ENCODE measurements at places on chromosomes 1 and 21. TPM values are rescaled to one million over a fixed set of nuclear protein-coding genes. Genes with fewer than 3 reads are reported as not detected.
A peak's percentile ranks its signal among the peaks of the same experiment; 100 is the strongest.

- no peak for DNase-seq
- H3K4me3 ChIP-seq, result no peak overlapping the region
- H3K27me3 ChIP-seq, result no peaks in the 10 kb centered on the region
- H3K36me3 ChIP-seq, result no peaks in the 10 kb centered on the region
Measured at GRCh38 chr1:71853360-71853759, 429.0 kb downstream of the NEGR1 start.

GRCh38 chr21:15264084-15264665 is 199.4 kb upstream of the NRIP1 start:
- H3K4me1 ChIP-seq, result no peaks in the 10 kb centered on the region
- no peak for DNase-seq
- no peaks in the 10 kb centered on the region for H3K27me3 ChIP-seq
- H3K4me3 ChIP-seq, result no peak overlapping the region

- H3K36me3 ChIP-seq, result no peaks in the 10 kb centered on the region
- H3K4me1 ChIP-seq, result peaks cover 43% of the 10 kb centered on the region
Measured at GRCh38 chr1:31765041-31765467, 914 bp upstream of the ADGRB2 start.

GRCh38 chr1:215566556-215567490 is at the start of gene KCTD3:
KCTD3 (plus strand) TSS chr1:215567304; CDS start chr1:215567686, 382 bp downstream.
- peaks cover 2% of the 10 kb centered on the region for H3K4me1 ChIP-seq
- peaks cover 6% of the 10 kb centered on the region for H3K36me3 ChIP-seq
- peak within 1 kb of the TSS; percentile 88 for H3K4me3 ChIP-seq
- no peaks in the 10 kb centered on the region for H3K27me3 ChIP-seq
- peak within 1 kb of the TSS; percentile 63 for H3K27ac ChIP-seq

DNA sequence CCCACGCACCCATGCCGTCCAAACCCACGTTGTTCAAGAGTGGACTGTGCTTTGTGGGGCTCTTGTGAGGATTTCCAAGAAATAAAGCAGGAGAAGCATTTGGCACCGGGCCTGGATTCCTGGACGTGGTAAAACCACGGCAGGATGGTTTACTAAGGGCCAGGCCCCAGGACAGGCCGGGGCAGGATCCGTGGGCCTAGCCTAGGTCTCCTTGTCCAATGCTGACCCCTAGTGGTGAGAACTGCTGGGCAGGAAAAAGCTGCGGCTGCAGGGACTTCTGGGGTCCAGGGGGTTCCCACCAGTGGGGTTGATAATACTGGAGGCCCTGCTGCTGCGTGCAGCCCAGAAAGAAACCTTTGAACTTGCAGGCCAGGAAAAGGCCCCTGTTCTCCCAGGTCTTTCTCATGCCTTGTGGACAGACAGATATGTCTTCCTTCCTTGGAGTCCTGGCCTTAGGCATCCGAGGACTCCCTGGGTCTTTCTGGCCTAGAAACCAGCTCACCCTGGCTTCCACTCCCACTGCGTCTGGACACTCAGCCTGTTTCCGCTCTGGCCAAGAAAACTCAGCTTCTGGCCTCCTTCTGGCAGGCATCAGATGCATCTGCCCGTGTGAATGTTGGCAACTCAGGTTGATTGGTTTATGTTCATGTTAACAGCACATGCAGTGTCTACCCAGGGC is 106.9 kb upstream of the TMEM51 start:
- DNase-seq, result peak; percentile 86
- H3K36me3 ChIP-seq, result peaks cover 3% of the 10 kb centered on the region
- no peak overlapping the region for H3K4me3 ChIP-seq
- H3K27ac ChIP-seq, result no peak overlapping the region

DNA sequence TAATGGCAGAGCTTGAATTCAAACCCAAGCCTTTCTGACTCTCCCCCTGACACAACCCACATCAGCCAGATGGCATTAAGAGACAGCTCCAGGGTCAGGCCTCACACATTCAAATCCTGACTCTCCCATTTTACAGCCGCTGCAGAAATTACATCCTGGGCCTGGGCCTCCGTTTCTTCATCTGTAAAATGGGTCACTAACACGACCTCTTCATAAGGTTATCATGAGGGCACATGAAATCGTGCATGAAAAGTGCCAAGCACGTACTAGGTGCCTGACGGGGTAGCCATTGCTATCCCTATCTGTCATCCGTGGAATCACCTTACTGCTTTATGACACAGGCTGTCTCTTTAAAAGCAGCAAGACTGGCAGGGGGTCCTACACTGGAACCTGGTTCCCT is 19.8 kb upstream of the CASZ1 start:
- H3K27me3 ChIP-seq, result peaks cover 43% of the 10 kb centered on the region
- no peaks in the 10 kb centered on the region for H3K36me3 ChIP-seq
- H3K4me1 ChIP-seq, result no peaks in the 10 kb centered on the region
- DNase-seq, result no peak

DNA sequence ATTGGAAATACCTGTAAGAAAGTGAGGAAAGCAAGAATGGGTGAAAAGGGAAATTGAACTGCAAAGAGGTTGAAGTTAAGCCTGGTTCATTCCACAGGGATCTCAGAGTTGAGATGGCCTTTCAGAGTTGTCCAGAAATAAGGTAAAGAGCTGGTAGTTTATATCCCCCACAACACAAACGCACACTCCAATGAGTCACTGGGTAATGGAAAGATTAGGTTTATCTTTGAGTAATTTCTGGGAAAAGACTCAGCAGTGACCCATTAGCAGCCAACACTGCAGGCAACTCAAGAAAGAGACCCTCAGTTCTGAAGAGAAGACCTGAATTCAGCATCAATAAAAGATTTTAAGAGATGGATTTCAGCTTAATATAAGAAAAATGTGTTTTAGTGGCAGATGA is 485.5 kb downstream of the PTPRC start:
- no peak overlapping the region for H3K27ac ChIP-seq
- no peak for DNase-seq
- H3K4me1 ChIP-seq, result 0 out of 2 replicates have a peak, but pooled peaks cover 4% of the 10 kb centered on the region
- H3K4me3 ChIP-seq, result no peak overlapping the region
- H3K36me3 ChIP-seq, result no peaks in the 10 kb centered on the region

DNA sequence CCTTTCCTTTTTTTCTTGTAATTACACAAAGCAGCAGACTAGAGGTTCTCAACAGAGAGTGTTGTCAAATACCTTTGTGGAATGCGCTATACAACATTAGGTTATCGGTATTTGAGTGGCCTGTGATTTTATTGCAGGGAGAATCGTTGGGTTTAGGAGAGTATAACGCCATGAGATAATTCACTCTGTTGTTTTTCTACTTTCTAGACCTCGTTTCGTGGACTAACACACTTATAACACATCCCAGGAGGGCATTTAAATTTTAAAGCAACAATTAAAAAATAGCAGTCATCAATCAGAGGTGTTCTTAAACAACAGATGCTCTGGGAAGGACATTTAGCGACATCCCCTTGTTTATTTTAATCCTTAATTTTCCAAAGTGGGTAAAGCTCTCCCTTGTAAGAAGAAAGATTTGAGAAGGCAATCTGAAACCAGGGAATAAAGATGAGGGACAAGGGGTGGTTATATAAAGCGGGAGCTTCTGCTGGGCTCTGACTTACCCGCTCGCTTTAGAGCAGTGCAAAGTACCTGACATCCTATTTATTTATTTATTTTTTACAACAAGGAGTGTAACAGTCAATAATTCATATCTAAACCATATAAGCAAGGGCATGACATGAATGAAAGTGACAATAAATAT is 4.9 kb downstream of the PBX1 start:
- no peak overlapping the region for H3K4me3 ChIP-seq
- H3K36me3 ChIP-seq, result no peaks in the 10 kb centered on the region
- no peak for DNase-seq
- H3K27me3 ChIP-seq, result no peaks in the 10 kb centered on the region

DNA sequence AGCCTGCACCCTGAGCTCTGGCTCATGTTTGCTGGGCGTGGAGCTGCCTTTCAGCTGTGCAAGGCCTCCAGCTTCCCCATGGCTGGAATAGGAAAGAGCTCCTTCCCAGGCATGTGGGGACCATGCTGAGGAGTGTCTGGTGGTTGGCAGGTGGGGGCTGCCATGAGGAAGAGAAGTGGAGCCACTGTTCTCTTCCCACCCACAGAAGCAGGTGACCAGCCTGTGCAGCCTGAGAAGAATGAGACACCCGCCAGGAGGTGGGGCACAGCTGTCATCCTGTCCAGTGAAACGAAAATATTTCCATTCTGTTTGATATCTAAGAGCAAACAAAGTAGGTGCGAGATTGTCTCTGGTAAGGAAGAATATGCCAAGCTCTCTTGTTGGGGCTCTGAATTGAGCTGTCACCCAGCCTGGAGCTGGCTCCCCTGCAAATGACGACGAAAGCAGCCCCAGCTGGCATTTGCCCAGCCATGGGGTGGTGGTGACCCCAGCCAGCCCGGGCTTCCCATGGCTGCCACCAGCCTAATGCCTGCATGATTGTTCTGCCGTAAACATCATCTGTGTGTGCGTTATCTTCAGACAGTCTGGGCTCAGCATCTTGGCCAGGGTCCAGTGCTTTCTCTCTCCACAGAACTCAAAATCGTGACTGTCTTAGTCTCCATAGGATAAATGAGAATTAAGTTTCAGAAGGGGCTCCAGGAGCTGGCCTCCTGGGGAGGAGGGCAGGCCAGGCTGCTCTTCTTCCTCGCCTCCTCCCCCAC is 429.8 kb upstream of the VAMP3 start:
- no peak for DNase-seq
- no peak overlapping the region for H3K4me3 ChIP-seq
- H3K27ac ChIP-seq, result no peak overlapping the region
- no peaks in the 10 kb centered on the region for H3K36me3 ChIP-seq
- no peaks in the 10 kb centered on the region for H3K27me3 ChIP-seq

GRCh38 chr1:85460555-85461088 is 4.3 kb downstream of the DDAH1 start:
- H3K4me3 ChIP-seq, result no peak overlapping the region
- no peak for DNase-seq
- peaks cover 25% of the 10 kb centered on the region for H3K36me3 ChIP-seq
- H3K27me3 ChIP-seq, result no peaks in the 10 kb centered on the region
- H3K27ac ChIP-seq, result peak overlapping the region; percentile 55
- peaks cover 47% of the 10 kb centered on the region for H3K4me1 ChIP-seq

DNA sequence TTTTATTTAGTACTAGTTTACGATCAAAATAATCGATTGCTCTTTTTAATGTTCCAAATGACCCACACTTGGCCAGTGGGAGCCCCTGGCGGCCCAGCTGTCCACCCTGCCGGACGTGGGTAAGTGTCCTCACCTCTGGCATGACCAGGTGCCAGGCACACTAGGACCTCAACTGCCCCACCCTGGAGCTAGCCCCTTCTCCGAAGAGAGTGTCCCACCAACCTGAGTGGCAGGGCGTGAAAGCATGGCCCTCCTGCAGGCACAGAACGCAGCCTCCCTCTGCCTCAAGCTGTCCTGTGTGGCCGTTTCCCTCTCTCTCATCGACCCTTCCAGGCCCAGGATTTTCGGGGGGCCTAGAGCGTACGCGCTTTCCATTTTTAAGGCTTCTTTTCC is 32.9 kb upstream of the AGPAT3 start:
- no peaks in the 10 kb centered on the region for H3K27me3 ChIP-seq
- no peak overlapping the region for H3K4me3 ChIP-seq
- H3K27ac ChIP-seq, result peak overlapping the region; percentile 97
- peaks cover 46% of the 10 kb centered on the region for H3K4me1 ChIP-seq

- H3K4me1 ChIP-seq, result peaks cover 1% of the 10 kb centered on the region
- peak; percentile 61 for DNase-seq
- H3K27ac ChIP-seq, result no peak overlapping the region
- no peak overlapping the region for H3K4me3 ChIP-seq
Measured at GRCh38 chr1:48061162-48062136, 64.3 kb upstream of the TRABD2B start.

GRCh38 chr1:87926921-87927320 is 598.2 kb downstream of the LMO4 start:
- no peak overlapping the region for H3K27ac ChIP-seq
- no peaks in the 10 kb centered on the region for H3K27me3 ChIP-seq
- no peak overlapping the region for H3K4me3 ChIP-seq
- no peaks in the 10 kb centered on the region for H3K36me3 ChIP-seq

DNA sequence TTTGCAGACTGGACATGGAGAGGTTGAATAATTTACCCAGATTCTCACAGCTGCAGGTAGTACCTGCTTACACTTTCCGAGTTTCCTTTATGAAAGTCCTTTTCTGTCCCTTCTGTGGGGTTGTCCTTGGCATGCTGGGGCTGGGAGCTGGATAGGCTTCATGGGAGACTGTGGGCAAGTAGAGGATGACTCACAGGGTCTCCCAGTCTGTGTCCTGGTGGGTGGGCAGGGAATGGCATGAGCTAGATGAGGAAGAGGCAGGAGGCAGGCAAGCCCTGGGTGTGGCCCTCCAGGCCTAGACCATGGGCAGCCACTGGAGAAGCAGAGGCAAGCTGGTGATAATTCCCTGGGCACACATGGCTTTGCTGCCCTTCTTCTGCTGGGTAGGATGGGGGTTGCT is 80.6 kb downstream of the NAV1 start:
- peak; percentile 79 for DNase-seq
- H3K36me3 ChIP-seq, result peaks cover 6% of the 10 kb centered on the region
- peak overlapping the region; percentile 61 for H3K27ac ChIP-seq
- no peak overlapping the region for H3K4me3 ChIP-seq
- no peaks in the 10 kb centered on the region for H3K27me3 ChIP-seq

DNA sequence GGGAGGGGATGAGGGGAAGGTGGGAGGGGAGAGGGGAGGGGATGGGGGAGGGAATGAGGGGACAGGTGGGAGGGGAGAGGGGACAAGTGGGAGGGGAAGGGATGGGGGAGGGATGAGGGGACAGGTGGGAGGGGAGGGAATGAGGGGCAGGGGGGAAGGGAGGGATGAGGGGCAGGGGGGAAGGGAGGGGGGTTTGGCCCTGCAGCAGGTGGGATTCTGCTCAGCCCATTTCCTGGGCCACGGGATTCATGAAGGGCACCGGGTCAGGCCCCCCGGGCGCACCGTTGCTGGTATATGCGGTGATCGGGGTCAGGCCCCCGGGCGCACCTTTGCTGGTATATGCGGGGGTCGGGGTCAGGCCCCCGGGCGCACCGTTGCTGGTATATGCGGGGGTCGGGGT is 15.1 kb upstream of the SAMD11 start:
- H3K27ac ChIP-seq, result no peak overlapping the region
- peaks cover 30% of the 10 kb centered on the region for H3K4me1 ChIP-seq
- H3K27me3 ChIP-seq, result no peaks in the 10 kb centered on the region
- no peak overlapping the region for H3K4me3 ChIP-seq
- H3K36me3 ChIP-seq, result no peaks in the 10 kb centered on the region

GRCh38 chr1:155321639-155322503 is 1.2 kb downstream of the RUSC1 start:
- H3K4me1 ChIP-seq, result peaks cover 18% of the 10 kb centered on the region
- no peak for DNase-seq
- no peak overlapping the region for H3K27ac ChIP-seq

Gene TRPM2
- total RNA-seq, result 16.1 TPM

Gene KPRP
- total RNA-seq, result not detected

Gene MATN1
- total RNA-seq, result 0.26 TPM

Gene VANGL2
- 2.2 TPM for total RNA-seq

Gene FCAMR
- not detected for total RNA-seq
